ENCODE measurements at places on chromosomes 2 and 18. TPM values are rescaled to one million over a fixed set of nuclear protein-coding genes. Genes with fewer than 3 reads are reported as not detected.

DNA sequence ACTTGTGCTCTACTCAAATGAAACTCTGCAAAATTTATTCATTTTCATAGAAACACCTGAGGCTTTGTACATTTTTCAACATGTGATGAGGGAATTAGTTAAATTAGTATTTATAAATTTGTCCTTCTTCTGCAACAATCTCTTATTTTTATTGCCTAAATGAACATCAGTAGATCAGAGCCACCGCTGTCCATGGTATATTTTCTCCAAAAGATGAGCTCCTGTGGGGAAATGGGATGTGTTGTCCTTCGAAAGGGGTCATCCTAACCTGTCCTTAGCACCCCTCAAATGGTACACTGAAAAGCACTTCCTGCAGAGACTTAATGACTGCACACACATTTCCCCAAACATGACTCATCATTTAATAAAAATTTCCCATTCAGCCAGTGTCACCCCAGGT lies 714.6 kb downstream of the MBD2 start:
- no peak for DNase-seq

DNA sequence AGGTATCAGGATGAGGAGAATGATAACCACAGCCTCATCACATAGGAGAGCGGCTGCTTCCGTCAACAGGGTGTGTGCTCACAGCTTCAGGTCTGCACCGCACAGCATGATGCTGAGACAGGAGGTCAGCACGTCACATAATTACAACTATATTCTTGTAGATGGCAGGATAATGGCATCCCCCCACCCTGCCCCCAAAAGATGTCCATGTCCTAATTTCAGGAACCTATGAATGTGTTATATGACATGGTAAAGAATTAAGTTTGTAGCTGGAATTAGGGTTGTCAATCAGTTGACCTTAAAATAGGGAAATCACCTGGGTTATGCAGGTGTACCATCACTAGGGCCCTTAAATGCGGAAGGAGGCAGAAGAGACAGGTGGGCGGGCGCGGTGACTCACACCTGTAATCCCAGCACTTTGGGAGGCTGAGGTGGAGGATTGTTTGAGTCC lies 73.9 kb downstream of the ARL4C start:
- DNase-seq, result no peak

GRCh38 chr2:132974467-132975095 lies 304.6 kb upstream of the LYPD1 start:
- no peak for DNase-seq

GRCh38 chr2:161223139-161223732 lies 63.0 kb downstream of the TANK start:
- no peak for DNase-seq

GRCh38 chr18:8699126-8699525 lies 6.2 kb upstream of the MTCL1 start:
- DNase-seq, result no peak

DNA sequence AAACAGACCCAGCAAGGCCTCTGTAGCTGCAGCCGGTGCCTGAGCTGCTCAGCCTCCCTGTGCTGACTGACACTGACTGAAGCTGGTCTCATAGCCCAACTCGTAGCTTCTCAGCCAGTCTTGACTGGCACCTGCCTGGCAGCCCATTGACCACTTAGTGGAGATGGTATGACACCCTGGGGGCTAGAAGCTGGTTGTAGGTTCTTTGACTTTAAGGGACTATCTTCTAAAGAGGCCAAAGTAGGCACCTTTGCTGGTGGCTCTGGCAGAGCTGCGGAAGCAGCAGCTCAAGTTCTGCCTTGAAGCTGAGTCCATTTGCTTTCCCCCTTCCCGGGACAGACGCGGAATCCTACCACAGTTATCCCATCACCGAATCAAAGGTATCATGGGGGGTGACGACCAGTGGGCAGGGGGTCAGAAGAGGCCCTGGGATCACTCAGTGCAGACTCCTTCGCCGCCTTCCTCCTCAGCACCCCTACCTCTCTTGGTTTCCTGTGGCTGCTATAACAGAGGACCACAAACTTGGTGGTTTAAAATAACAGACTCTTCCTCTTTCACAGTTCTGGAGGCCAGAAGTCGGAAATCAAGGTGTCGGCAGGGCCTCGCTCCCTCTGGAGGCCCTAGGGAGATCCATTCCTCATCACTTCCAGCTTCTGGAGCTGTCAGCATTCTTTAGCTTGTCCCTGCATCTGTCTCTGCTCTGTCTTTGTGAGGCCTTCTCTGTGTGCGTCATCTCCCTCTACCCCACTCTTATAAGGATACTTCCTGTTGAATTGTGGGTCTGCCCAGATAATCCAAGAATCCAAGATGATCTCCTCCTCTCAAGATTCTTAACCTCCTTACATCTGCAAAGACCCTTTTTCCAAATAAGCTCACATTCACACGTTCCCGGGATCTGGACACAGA lies 13.7 kb upstream of the FOSL2 start:
- DNase-seq, result no peak

- no peak for DNase-seq
These were observed 61.5 kb upstream of the KLF7 start for GRCh38 chr2:207227062-207227748.

- no peak for DNase-seq
These were observed 99.4 kb upstream of the EPHA4 start for GRCh38 chr2:221671515-221671914.

DNA sequence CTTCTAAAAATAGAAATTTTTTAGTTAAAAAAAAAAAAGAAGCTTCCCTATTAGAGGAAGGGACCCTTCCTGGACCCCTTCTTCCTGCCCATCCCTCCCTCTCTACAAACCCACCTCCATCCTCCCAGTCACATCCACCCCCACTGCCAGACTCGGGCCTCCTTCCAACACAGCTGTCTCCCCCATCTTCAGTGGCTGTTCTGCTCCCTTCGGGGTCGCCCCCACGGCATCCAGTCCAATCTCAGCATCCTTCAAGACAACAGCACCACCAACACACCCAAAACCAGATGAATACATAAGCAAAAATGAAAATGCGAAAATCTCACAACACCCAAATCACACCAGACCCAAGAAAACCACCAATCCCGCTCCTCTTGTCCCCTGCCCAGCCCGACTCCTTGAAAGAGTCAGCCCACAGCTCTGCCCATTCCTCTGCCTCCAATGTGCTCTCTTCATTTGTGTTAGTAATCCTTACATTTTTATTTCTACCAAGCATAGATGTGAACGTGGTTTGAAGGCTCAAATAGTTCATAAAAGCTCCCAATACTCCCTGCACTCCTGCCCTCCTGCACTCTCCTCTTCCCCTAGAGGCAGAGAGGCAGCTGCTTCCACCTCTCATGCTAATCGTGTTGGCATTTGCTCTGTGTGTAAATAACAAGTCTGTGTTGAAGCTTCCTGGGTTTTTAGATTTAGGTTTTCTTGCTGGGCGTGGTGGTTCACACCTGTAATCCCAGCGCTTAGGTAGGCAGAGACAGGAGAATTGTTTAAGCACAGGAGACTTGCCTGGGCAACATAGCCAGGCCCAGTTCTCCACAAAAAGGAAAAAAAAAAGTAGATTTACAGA lies 37.0 kb downstream of the MAL start:
- no peak for DNase-seq

GRCh38 chr2:97695744-97696143 lies 17.6 kb upstream of the ZAP70 start:
- DNase-seq, result no peak

- no peak for DNase-seq
These were observed 164.2 kb upstream of the ETAA1 start for GRCh38 chr2:67232936-67233335.

- DNase-seq, result no peak
These were observed 9.8 kb downstream of the TRAK2 start for GRCh38 chr2:201441409-201441808.

DNA sequence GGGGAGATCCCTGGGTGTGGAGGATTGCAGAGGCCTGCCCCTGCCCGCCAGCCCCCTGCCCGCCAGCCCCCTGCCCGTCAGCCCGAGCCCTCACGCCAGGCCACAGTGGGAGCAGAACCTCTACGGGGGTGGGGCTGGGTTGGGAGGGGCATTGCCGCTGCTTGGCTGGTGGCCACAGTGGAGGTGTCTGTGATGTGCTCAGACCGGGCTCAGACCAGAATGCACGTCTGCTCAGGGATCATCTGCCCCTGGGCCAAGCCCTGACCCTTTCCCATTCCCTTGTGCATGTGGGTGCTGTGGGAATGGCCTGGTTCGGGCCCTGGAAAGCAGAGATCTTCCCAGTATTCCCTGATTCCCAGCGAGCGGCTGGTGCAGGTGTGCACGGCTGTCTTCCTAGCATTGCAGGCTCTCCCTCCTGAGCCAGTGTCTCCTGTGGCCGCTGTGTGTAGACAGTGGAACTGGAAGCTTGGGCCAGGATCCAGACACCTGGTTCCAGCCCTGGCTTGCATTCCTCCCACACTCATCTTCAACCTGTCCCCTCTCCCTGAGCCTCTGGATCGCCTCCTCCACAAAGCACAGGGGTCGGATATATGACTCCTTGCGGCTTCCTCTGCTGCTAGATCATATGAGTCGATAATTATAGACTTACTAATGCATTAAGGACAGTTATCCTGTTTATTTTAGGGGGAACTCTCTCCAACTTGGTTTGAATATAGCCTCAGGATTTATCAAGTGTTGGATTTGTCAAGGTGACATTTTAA lies 161.6 kb downstream of the LDLRAD4 start:
- DNase-seq, result no peak

- no peak for DNase-seq
These were observed 5.3 kb upstream of the CRYBA2 start for GRCh38 chr2:218998414-218999002.

DNA sequence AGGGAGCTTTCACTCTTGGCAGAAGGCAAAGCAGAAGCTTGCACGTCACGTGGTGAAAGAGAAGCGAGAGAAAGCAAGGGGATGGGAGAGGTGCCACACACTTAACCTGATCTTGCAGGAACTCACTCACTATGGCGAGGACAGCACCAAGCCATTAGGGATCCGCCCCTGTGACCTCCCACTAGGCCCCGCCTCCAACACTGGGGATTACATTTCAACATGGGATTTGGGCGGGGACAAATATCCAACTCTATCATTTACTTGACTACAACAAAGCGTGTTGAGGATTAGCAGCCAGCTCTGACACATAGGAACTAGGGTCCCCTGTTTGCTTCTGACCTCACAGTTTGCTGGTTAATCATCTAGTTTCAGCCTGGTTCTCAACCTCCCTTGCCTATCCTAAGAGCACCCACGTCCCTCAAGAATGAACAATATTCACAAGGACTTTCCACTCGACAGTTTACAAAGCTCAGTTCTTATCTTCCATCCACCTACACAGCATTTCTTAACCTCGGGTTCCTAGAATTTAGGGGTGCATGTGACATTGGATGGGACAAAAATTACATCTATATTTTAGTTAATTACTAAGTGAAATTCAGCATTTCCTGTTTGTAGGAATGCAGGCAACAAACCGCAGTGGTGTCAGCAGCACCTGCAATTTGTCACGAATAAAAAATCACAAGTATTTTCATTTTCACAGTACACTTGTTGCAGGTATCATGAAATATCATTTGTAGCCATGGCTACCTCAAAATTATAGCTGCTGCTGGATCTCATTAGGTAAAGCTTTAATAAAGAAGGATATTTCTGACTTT lies 36.0 kb downstream of the LBH start:
- no peak for DNase-seq

The GALM gene
- total RNA-seq, result 17.6 TPM

The SLC4A5 gene
- total RNA-seq, result 9.3 TPM

The UGT1A5 gene
- not detected for total RNA-seq

The MC4R gene
- not detected for total RNA-seq

The GREB1 gene
- 22.9 TPM for total RNA-seq

The ZBTB7C gene
- total RNA-seq, result 9.1 TPM

The ANKRD62 gene
- total RNA-seq, result not detected

Measured in mesothelial cell of epicardium (in vitro differentiated cells).